ENCODE measurements at places on chromosomes 5 and 9.

DNA sequence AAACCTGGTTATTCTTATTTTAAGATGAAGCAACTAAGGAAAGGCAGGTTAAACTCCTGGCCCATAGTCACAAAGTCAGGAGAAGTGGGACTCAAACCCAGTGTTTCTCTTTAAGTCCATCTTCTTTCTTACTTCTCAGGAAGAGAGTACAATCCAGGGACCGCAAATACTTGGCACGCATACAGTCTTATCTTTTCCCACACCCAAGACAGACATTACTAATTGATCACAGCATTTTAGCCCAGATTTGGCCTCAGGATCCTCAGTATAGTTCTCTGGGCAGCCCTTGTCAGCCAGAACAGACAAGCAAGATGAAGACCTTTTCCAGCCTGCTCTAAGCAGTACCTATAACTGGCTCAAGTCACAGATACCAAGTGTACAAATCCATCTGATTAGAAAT is 125.5 kb upstream of the RAI14 start:
- DNase-seq, result no peak

DNA sequence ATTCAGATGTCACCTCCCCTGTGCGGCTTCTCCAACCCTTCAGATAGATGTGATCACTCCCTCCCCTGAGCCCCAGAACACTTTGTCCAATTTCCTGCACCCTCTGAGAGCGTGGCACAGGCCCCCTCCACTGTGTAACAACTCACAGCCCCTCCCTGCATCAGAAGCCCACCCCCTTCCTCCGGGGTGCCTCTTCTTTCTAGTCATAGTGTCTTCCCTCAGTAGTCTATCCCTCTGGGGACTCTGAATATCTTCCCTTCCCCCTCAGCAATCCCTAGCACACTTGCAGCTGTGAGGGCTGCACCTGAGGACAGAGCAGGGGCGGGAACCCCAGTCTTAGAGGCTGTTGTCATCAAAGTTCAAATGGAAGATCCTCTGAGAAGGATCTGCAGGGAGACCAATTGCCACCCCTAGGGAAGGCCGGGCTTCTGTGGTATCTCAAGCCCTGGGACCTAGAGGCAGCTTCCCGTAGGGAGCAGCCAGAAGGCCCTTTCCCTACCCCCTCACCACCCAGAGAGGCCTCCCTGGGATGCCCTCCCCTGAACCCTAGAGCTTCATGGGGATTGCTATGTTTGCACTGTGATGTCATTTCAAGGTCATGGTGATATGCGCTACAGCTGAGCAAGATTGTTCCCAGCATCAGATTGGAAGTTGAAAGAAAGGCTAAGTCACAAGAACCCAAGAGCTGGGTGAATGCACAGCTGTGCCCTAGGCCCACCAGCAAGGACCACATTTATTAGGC is 70.7 kb downstream of the THBS4 start:
- no peak for DNase-seq

DNA sequence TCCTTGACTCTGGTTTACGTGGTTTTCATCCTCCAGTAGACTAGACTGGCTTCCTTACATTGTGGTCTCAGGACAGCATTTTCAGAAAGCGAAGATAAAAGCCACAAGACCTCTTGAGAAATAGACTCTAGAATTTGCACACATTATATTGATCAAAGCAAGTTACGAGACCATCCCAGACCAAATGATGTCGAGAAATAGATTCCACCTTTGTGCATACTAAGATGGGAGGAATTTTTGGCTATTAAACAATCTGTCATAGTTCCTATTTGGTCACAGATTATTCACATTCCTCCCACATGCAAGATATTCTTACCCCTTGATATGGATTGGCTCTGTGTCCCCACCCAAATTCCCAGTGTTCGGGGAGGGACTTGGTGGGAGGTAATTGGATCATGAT is 65.6 kb downstream of the TEX10 start:
- DNase-seq, result no peak

DNA sequence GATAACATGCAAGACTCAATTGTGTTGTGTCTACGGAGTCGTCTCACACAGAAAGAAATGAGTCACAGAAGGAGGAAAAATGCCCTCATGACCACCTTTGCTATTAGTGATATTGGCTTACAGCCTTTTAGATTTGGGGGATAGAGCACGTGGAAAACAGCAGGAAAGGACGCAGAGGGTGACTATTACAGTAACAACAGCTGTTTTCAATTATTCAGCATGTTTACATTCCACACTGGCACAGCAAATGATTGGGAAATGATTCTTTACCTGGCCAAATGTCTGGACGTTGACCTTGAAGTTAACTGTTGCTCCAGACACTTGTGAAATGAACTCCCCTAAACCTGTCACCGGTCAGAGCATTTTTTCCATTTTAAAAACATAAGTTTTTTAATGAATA is 46.8 kb downstream of the APTX start:
- DNase-seq, result peak; percentile 43

DNA sequence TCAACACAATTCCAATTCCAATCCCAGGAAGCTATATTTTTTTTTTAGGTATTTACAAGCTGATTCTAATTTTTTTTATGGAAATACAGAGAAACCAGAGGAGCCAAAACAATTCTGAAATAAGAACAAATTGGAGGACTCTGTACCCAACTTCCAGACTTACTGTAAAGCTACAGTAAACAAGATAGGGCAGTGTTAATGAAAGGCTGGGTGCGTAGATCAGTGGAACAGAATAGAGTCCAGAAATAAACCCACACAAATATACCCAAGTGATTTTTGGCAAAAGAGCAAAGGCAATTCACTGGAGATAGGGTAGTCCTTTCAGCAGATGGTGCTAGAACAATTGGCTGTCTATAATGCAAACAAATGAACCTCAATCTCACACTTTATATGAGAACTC is 50.6 kb downstream of the WHRN start:
- no peak for DNase-seq

DNA sequence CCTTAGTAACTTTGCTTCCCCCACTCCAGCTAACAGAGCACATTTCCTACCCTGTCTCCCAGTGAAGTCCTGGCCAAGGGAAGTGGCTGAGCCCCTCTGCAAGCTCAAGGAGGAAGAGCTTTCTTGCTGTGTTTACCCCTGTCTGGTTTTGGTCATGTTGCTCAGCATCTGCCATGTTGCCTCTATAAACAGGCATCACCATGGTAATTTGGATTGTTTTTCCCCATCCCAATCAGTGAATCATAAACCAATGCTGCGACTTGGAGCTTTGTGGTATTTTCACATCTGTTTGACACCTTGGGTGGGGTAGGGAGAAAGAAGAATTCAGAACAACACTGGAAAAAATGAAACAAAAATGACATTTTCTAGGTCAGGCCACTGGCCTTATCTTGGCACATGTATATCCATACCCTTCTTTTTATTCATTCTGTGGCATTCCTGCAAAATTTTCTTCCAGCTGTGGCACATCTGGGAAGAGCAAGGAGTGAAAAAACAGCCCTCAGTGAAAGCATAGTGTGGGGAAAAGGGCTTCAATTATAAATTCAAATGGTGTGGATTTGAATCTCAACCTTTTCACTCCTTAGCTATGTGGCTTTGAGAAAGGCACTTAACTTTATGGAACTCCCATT is 42.5 kb downstream of the SLIT3 start:
- peak; percentile 84 for DNase-seq

GRCh38 chr5:155480731-155481131 is 467.2 kb downstream of the KIF4B start:
- DNase-seq, result no peak

DNA sequence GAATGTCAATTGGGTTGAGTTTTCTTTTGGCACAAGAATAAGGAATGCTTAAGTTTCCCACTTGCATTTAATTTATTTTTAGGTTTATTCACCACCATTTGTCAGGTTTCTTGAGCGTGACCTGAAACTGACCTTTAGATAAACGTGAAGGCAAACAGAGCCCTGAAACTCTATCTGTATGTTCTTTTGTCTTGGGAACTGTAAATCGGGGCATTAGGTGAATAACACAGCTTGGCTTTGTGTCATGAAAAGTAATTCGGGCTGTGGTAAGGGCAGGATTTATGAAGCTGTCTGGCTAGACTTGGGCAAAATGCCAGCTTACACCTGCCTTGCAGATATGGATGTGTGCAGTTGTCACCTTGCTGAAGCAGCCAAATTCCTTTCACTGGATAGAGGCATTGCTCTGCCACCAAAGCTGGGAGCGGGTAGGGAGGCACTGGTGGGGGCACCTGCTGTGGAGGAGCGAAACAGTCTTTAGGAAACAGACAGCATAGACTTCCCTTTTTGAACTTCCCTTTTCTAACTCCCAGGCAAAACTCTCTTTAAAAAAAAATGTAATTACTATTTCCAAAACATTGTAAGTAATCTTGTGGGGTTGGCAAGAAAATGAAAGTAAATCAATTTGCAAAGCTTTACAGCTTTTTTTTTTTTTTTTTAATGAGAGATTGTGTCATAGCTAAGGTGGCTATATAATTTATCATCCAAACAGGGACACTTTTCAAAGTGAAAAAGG is 545.2 kb downstream of the CSNK1G3 start:
- DNase-seq, result no peak

GRCh38 chr5:5793242-5794117 is 371.0 kb downstream of the ICE1 start:
- DNase-seq, result no peak

DNA sequence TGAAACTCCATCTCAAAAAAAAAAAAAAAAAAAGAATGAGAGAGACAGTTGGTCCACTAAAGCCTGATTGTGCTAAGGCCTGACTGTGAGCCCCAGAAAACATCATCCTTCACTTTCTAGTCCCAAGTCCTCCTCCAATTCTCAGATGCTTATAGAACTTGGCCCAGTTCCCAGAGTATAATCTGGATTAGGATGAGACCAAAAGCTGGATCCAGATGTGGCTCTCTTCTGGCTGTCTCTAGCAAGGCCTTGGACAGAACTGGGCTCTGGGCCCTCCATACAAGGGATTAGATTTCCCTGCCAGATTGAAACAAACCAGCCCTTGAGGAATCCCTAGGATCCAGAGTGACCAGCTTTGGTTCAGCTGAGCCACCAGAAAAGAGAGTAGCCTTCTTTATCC is 98.4 kb upstream of the ZNF366 start:
- no peak for DNase-seq

DNA sequence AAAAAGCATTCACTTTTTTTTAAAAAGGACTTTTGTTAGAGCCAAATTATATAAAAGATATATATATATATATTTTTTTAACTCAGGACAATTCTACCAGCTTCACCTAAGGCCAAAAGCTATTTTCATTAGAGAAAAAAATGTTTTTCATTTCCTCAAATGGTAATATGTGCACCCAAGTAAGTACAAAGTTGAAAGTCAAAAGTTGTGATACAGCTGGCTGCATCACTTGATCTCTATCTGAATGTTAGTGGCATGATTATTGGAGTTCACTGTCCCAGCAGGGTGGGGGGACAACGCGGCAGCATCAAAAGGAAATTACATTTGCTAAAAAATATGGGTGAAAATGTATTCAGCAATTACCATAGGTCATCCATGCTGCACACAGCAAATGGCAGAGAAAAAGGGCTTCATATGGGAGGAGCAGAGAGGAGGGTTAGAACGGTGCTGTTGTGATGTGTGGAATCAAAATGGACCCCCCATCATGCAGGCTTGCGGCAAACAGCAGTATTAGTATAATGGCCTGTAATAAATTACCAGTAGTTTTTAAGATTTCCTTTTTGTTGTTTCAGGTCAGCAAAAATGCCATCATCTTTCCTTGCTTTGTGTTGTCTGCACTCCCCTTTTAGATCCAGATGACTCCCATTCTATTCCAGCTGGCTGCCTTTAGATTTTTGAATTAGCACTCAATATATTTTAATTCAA is 253.7 kb downstream of the MAT2B start:
- no peak for DNase-seq

GRCh38 chr9:396396-396795 is 181.7 kb downstream of the DOCK8 start:
- DNase-seq, result no peak

DNA sequence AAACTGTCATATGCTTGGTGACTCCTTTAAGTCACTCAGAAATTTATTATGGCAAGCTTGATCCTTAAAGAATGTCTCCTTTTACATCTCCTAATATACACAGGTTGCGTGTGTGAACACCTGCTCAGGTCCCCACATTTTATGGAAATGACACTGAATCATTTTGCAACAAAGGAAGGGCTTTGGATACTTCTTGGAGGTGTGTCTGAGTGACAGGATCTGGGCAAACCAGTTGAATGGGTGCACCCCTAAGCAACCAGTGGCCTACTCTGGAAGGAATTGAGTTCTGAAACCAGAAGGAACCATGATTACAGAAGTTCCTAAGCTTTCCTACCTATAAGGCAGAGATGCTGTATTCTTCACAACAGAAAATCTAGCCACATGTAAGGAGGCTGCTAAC is 483.9 kb upstream of the KLF4 start:
- no peak for DNase-seq

DNA sequence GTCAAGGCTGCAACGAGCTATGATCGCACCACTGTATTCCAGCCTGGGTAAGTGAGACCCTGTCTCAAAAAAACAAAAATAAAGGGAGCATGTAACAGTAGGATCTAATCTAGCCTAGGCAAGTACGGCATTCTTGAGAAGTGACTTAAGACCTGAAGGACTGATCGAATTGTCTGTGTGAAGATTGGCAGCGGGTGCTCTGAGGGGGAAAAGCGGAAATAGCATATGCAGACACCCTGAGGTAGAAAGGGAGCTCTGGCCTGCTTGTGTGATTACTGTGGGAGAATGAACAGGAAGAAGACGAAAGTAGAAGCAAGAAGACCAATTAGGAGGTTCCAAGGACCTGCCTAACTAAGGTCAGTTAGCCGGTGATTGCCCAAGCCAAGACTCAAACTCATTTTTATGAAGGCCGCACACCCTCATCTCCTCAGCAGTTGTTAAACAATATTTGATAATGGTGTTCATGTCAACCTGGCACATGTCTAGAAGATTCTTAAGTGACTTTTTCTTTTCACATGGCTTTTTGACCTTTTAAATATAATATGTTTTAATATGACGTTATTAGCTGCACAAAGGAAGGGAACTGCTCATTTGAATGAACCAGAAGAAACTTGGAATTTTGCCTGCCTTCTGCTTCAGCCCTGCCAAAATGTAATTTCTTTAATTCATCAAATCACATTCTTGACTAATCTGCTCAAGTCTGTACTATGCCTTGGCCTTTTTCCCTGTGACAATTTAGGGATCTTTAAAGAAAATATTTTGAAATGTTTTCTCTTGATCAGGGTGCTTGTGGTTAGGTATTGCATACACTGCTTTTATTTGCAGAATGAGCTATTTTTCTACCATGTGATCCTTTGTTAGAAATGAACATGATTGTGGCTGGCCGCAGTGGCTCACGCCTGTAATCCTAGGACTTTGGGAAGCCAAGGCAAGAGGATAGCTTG is 289.2 kb upstream of the DMRT1 start:
- peak; percentile 51 for DNase-seq

Data from AG09319 (cell line).